HFF-Myc (cell line): ENCODE measurements at places on chromosomes 3 and 15.
A peak's percentile ranks its signal among the peaks of the same experiment; 100 is the strongest.

DNA sequence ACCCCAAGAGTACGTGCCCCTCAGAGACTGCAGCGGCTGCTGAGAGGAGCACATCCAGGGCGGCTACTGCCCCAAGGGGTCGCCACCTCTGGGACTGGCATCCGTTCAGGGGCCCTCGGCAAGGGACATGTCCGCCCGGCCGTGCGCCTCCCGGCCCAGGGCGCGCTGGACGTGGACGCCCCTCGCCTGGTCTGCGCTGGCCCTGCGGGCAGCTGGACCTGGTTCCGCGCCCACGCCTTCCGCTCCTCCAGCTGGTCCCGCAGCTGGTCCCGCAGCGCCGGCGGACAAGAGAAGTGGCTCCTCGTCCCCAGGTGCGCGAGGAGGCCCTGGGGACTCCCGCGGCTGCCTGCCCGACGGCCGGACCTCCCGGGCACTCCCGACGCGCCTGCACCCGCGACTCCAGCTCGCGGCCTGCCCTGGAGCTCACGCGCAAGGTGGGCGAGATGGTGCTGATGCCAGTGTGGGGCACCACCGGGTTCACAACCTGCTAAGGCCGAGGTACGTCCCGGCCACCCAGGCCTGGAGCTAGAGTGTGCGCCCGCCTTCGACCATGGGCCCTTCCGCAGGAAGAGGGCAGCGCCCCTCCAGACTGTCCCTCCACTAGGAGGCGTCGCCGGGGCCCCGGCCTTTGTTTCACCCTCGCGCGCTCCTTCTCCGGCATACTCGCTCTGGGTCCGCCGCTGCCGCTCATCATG, 14.4 kb upstream of the GP9 start:
- DNase-seq, result no peak

- DNase-seq, result no peak
These were observed 178.8 kb downstream of the SYNPR start for GRCh38 chr3:63456901-63457300.

GRCh38 chr3:132650153-132650552, 9.5 kb downstream of the ACAD11 start:
- DNase-seq, result no peak

GRCh38 chr3:159866201-159866746, 122.4 kb upstream of the IL12A start:
- DNase-seq, result no peak

DNA sequence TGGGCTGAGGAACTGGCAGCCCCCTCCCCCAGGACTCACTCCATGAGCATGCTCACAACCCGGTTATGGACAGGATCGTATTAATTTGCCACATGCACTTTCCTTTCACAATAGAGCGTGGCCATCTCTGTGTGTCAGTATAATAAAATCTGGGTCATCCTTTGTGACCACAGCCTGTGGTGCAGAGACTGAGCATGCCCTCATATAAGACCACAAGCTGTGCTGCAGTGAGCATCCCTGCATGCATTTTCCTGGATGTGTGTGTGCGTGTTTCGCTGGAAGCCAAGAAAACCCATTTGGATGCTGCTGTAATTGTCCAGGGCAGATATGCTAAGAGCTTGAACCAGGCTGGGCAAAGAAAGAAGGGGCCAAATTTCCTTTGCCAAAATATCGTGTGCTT, 39.7 kb downstream of the CYP11A1 start:
- DNase-seq, result no peak

- DNase-seq, result no peak
These were observed 47.6 kb upstream of the ATP1B3 start for GRCh38 chr3:141828890-141829289.

DNA sequence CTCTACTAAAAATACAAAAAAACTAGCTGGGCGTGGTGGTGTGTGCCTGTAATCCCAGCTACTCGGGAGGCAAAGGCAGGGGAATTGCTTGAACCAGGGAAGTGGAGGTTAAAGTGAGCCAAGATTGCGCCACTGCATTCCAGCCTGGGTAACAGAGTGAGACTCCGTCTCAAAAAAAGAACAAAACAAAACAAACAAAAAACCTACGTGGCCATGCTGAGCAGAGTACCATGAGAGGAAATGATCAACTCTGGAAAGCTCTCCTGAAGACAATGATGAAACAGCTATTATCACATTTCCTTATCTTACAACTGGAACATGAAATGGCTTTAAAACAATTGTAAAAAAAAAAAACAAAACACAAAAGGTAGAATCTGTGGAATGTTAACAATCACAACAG, 75.2 kb downstream of the CHSY1 start:
- DNase-seq, result no peak

- no peak for DNase-seq
These were observed 57.4 kb upstream of the ST3GAL6 start for GRCh38 chr3:98705694-98706093.

GRCh38 chr3:61578667-61579367, 17.4 kb downstream of the PTPRG start:
- no peak for DNase-seq

DNA sequence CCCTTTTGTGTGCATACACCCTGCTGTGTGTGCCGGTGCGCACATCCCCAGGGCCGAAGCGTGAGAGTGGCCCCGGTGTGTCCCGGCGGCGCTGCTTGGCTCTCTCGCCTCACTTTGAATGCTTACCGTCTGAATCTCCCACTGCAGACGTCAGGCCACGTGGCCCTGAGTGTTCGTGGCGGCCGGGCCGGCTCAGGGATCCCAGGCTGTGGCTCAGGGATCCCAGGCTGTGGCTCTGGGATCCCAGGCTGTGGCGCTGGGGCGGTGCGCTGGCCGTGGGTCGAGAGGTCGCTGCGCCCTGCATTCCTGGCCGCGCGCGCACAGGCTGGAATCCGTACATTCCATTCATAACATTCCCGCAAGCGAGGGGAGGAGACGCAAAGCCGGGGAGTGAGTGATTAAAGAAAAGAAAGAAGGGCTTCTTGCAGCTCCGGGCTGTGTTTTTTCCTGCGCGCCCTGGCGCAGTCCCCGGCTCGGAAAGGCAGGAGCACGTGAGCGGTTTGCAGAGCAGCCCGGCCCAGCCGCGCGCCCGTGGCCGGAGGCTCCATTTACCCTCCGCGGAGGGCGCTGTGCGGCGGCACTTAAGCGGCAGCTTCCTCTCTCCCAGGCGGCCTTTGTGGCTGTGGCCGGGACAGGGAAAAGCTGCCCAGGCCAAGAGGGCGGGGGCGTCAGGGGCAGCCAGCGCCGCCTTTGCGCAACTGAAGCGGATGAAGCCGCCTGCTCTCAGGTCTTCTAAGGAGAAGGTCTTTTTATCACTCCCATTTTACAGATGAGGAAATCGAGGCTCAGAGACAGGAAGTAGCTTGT, 87.0 kb upstream of the ALDH1L1 start:
- DNase-seq, result peak; percentile 29

DNA sequence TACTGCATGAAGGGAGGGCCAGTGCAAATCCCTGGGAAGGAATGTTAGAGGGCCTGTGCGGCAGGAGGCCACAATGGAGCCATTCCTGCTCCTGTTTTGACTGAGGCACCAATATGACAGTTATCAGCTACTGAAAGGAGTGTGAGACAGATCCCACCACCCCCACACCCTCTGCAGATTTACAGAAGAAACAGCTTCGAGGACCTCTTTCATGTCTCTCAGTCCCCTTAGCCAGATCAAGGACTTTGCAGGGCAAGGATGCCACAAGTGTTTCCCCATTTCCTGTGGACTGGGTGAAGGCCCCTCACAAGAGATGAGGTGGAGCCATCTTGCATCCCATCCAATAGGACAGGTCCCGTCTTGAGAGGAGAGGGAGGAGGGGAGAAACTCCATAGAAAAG, 48.5 kb upstream of the RASGRP1 start:
- DNase-seq, result no peak

DNA sequence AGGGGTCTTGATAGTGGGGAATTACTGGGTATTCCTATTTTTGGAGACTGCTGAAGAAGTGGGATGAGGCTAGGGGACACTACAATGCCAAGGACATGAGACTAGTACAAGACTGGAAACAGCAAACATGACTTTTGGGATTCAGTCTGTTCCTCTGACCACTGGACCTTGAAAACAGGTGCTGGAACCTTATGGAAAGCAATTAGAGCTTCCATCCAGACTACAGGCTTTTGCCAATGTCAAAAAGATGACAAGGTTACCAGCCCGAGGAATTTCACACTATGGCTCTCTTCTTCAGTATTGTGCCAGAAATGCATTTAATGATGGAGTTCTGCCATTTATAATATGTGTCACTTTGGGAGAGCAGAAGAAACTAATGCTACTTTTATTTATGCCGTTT, 282.6 kb downstream of the GAP43 start:
- no peak for DNase-seq

GRCh38 chr3:106819440-106819839, 557.8 kb upstream of the CCDC54 start:
- no peak for DNase-seq

- no peak for DNase-seq
These were observed 21.0 kb upstream of the CGNL1 start for GRCh38 chr15:57355259-57355658.

- peak; percentile 87 for DNase-seq
These were observed 226.6 kb upstream of the TLE3 start for GRCh38 chr15:70324001-70324974.

DNA sequence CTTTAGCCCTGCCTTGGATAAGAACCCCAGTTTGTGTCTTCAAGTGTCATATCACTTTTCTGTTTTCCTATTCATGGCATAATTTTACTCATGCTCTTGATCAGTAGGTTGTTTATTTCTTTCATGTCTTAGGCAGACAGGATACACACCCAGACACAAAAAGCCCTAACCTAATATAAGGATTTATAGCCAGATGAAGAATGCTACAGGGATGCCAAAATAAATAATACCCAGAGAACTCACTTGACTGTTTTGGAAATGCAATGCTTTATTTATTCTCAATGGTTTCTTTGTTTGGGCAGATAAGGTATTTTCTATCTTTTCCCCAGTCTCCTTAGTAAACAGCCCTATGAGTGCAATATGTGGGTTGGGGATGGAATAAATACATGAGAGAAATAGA, 424.0 kb upstream of the PDZRN3 start:
- no peak for DNase-seq

GRCh38 chr15:101025896-101026631, 106.9 kb downstream of the LRRK1 start:
- DNase-seq, result no peak

DNA sequence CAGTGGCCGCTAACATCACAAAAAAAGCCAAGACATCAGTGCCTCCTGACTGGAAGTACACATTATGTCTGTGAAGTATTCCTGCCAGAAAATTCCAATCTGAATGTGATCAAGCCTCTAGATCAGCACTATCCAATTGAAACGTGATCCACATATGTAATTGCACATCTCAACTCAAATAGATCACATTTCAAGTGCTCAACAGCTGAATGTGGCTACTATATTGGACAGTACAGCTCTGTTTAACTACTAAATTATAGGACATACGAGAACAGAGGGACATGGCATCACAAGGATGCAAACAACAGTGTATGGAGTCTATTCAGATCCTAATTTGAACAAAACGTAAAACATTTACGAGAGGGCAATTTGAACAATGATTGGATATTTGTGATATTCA, 542 bp upstream of the UBAP1L start:
- DNase-seq, result no peak

DNA sequence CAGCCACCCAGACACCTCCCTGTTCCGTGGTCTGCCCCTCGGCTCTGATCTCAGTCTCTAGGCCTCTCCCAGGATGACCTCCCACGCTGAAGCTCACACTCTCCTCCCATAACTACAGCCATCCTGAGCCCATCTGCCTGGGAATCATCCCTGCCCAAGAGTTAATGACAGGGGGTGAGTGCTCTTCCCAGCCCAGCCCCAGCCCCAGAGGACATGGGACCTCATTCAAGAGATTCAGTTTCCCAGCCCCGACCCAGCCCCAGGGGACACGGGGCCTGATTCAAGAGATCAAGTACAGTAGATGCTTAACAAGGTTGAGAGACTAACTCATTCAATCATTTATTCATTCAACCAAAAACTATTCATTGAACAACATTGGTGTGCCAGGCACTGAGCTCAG, 272.0 kb downstream of the XXYLT1 start:
- no peak for DNase-seq

- no peak for DNase-seq
These were observed 18.6 kb upstream of the SYNM start for GRCh38 chr15:99086327-99086667.

- DNase-seq, result no peak
These were observed 135.1 kb downstream of the LRRC28 start for GRCh38 chr15:99386391-99386790.

GRCh38 chr3:194259982-194260766, 91.0 kb downstream of the CPN2 start:
- no peak for DNase-seq

DNA sequence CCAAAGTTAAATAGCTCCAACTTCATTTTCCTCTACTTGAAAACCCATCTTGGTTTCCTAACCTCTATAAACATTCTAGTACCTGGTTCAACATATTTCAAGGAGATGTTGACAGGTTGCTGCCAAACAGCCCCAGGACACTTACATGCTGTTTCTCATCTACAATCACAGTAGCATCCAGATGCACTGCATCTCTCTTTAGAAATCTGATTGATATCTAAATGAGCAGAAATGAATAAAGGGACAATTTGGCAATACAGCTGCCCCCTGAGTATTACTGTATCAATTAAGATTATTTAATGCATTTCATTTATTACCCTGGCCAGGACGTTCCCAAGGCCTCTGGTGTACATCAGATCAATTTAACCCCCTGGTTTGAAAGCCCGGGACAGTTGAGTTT, 74.0 kb downstream of the SSR3 start:
- DNase-seq, result no peak

- peak; percentile 2 for DNase-seq
These were observed 55.9 kb downstream of the IFT80 start for GRCh38 chr3:160343132-160343531.

DNA sequence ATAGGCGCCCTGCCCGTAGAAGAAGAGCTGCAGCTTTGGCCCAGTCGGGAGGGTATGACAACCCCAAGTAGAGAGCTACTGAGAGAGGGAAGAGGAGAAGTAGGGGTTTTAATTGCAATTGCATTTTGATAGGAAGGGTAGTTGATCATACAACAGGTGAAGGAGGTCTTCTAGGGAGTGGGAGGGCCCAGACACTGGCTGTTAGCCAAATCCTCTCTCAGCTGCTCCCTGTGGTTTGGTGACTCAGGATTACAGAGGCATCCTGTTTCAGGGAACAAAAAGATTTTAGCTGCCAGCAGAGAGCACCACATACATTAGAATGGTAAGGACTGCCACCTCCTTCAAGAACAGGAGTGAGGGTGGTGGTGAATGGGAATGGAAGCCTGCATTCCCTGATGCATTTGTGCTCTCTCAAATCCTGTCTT, 408.9 kb upstream of the THBS1 start:
- peak; percentile 98 for DNase-seq

GRCh38 chr15:26758079-26758478, 14.8 kb downstream of the GABRB3 start:
- no peak for DNase-seq

- no peak for DNase-seq
These were observed 60.1 kb downstream of the PYDC2 start for GRCh38 chr3:191521055-191521454.

GRCh38 chr15:57143511-57144078, 225.2 kb downstream of the TCF12 start:
- no peak for DNase-seq

- no peak for DNase-seq
These were observed 191.8 kb downstream of the CGGBP1 start for GRCh38 chr3:87867001-87867400.

GRCh38 chr3:174973465-174973864, 114.3 kb downstream of the NAALADL2 start:
- DNase-seq, result no peak

- DNase-seq, result no peak
These were observed 185.9 kb upstream of the CADM2 start for GRCh38 chr3:84772841-84773240.
